ENCODE measurements at places on chromosomes 11 and 22.

GRCh38 chr11:71446942-71447688 lies 1.1 kb downstream of the DHCR7 start:
- DNase-seq, result no peak

GRCh38 chr11:72851726-72852125 lies 37.5 kb downstream of the ATG16L2 start:
- no peak for DNase-seq

DNA sequence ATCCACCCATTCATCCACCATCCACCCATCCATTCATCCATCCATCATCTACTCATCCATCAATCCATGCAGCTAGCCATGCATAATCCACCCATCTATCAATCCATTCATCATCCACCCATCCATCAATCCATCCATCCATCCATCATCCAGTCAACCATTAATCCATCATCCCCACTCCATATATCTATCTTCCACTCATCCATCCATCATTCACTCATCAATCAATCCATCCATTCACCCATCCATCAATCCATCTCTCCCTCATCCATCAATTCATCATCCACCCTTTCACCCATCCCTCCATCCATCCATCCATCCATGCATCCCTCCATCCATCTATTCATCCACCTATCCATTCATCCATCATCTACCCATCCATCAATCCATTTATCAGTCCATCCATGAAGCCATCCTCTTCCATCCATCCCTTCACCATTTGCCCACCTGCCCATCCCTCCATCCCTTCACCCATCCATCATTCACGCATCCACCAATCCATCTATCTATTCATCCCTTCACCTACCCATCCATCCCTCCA lies 689.4 kb downstream of the BRD1 start:
- DNase-seq, result no peak

GRCh38 chr11:1193326-1194230 lies 29.3 kb upstream of the MUC5B start:
- DNase-seq, result peak; percentile 23

GRCh38 chr11:110373051-110373702 lies 56.6 kb upstream of the FDX1 start:
- no peak for DNase-seq

DNA sequence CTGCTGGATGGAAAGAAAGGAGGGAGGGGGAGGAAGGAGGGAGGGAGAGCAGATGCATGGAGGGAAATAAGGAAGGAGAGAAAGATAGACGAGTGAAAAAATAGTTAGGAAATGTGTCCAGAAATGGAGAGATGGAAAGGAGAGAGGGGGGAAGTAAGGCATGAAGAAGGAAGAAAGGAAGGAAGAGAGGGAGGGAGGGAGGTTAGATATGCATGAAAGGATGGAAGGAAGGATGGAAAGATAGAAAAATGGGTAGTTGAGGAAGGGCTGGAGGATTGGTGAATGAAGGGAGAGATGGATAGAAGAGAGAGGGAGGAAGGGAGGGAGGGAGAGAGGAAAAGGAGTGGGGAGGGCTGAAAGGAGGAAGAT lies 19.6 kb downstream of the LINC01488 start:
- no peak for DNase-seq

DNA sequence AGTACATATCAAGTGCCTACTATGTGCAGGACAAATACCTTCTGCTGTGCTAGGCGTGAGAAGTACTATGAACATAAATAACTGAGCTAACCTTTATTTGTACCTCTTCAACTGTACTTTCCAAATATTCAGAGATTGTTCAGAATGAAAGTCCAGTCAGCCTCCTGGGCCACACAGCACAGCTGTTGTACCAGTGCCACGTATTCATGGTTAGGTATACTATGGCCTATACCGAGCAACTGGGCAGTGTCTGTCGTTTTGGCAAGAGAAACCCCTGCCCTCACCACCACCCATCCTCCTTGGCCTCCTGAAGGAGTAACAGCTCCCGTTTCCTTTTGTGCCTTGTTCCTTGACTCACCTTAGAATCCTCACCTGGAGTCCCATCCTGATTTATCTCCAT lies 53.0 kb downstream of the RASSF10 start:
- DNase-seq, result no peak

- DNase-seq, result no peak
These were observed 4.4 kb downstream of the NCAM1 start for GRCh38 chr11:112965656-112966055.

- DNase-seq, result peak; percentile 75
These were observed 486 bp downstream of the CLMP start for GRCh38 chr11:123194337-123195187.

DNA sequence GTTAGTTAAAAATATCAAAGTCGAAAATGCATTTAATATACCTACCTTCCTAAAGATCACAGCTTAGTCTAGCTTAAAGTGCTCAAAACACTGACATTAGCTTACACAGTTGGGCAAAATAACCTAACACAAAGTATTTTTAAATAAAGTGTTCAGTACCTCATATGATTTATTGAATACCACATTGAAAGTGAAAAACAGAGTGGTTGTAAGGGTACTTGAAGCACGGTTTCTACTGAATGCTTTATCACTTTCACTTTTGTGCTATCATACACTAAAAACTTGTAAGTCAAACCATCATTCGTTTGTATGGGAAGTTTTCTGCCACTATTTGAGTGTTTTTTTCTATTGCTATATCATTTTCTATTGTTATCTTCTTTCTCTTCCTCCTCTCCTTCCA lies 36.6 kb downstream of the ZBTB44 start:
- DNase-seq, result no peak

DNA sequence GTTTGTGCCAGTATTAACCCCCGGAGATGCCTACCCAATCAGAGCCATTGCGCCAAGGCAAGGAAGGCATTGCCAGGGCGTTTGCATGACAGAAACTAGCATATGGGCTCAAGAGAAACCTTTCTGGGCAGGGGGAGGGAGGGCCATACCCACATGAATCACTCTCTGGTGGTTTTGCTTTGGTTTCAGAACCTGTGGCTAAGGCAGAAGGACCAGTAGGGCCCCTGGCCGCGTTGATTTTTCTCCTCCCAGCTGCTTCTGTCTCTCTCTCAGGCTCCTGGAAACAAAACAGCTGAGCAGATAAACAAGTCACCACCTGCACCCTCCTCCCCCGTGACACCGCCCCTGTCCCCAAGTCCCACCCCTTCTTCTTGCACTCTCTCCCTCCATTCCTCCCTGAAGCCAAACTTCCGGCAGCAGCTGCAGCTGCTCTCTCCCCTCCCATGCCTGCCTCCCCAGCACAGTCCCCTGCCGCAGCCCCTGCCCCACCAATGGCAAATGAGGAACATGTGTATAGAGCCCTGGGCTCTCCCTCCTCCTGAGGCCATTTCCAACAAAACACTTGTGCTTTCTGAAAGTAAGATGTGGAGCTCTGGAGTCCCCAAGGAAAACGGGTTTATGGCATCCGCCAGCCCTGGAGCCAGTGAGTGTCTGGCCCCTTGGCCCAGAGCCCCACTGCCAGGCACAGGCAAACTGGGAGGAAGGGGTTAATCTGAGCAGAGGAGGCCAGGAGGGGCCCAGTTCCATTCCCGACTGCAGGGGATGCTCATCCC lies 39.0 kb upstream of the ADA2 start:
- peak; percentile 85 for DNase-seq

- DNase-seq, result no peak
These were observed 348.3 kb upstream of the B3GAT1 start for GRCh38 chr11:134760299-134760698.

DNA sequence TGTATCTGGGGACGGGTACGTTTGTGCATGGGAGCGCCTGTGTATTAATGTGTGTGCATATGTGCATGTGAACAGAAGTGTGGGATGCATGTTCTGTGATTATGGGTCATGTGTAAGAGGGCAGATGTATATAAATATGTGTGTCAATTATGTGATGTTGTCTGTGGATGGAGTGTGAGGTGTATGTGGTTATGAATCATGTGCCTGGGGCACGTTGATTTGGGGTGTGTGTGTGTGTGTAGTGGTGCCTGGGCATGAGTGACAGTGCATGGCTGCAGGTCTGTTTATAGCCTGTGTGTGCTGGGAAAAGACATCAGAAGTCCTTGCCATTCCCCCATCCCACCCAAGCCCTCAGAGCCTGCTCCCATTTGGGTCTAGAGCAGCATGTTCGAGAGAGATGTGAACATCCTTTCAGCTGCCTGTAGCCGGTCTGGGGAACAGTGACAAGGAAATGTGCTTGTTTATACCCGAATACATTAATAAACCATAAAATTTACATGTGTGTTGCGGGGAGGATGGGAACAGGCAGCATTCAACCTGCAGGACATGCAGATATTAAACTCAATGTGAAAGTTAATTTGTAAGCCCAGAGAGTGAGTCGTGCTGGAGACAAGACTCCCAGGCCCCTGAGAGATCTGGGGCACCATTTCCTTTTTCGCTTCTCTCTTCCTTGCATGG lies 129.0 kb downstream of the NECTIN1 start:
- no peak for DNase-seq

- no peak for DNase-seq
These were observed 16.9 kb upstream of the PEX26 start for GRCh38 chr22:18060646-18061620.

DNA sequence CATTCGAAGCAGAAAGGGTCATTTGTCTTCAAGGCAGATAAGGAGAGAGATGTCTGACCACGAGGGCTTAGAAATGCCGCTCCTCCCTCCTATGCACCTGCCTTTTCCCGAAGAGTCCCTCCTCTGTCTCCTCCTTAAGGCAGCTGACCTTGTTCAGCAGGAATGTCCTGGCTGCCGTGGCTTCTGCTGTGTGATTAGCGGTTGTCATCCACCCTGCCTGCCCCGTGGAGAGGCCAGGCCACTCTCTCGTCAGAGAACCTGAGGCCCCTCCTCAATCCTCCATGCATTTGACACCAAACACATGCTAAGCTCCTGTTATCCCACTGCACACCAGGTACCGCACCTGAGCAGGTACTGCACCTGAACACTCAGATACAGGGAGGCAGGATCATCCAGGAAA lies 834.6 kb downstream of the TBC1D22A start:
- no peak for DNase-seq

DNA sequence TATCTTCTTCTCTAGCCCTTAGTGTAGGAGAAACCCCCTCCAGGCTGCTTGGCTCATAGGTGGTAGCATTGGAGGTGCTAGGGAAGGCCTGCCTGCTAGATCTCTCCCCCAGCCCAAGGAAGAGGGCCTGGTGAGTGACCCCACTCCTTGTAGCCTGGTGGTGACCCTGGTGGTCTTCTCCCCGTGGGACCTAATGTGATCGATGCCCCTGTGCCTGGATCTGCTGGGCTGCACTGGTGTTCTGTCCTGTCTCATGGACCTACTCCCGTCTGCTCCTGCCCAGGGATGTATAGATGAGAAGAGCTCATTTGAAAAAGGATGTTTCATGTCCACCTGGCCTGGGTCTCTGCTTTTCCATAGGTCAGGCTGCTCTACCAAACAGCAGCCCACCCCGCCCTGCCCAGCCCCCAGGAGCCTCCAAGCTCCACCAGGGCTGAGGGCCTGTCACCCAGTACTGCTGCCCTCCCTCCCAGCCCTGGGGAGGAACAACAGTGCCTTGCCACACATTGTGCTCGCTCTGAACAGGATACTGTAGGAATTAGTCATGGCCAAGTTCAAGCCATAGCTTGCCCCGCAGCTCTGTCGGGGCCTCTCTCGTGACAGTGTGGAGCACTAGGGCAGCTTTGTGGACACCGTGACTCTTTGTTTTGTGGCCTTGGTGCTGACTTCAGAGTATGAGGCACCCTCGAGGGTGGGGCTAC lies 19.7 kb downstream of the SLC37A2 start:
- no peak for DNase-seq

GRCh38 chr11:316031-316701 lies 2.3 kb downstream of the IFITM1 start:
- DNase-seq, result no peak

- DNase-seq, result no peak
These were observed 114.1 kb downstream of the LARGE1 start for GRCh38 chr22:33806191-33806590.

DNA sequence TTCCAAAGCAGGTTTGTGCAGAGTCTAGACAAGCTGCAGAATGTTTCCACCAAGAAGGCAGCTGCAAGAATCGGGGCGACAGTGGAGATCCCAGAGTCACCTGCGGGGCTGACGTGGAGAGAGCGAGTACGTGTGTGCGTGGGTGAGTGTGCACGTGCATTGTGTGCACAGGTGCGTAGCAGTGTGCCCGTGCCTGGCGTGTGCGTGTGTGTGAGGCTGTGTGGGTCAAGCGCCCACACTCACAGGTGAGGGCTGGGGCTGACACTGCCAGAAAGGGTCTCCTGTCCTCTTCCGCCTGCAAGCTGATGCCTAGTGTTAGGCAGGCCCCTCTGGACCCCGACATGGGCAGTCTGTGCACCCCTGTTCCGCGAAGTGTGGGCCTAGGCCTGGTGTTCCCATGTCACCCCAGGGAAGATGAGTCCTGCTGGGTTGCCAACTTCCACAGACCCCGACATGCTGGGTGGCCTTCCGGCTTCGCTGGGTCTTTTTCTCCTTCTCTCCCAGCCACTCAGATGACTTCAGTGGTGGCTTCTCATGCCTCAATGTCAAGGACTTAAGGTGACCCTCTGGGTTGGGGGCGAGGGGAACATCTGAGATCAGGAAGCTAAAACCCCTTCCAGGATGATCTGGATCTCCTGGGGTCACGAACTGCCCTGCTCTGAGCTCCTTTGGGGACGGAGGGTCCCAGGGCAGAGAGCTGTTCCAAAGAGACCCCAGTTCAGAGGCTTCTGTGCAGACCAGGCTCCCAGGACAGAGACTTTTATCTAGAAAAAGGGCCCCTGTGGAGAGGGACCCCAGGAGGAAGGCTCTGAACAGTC lies 10.4 kb upstream of the SYT8 start:
- peak; percentile 39 for DNase-seq

- DNase-seq, result no peak
These were observed 607.1 kb downstream of the TBC1D22A start for GRCh38 chr22:47369431-47370015.

- no peak for DNase-seq
These were observed 3.8 kb upstream of the LRRC74B start for GRCh38 chr22:21041937-21042336.

DNA sequence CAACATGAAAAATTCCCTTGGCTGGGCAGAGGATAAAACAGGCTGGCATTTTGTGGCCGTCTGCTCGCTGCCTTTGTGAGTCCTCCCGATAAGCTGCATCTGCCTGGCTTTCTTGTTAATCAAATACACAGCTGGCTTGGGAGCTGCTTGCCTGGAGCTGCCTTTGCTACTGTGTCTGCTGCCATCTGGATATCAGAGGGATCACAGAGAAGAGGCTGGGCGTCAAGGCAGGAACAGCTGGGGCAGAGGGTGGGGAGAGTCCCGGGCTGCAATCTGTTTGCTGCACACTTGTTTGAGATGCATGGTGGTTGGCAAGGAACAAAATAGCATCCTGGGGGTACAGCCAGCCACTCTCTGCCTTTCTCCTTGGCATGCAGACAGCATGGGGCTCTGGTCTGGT lies 36.0 kb downstream of the COMMD9 start:
- peak; percentile 58 for DNase-seq

- no peak for DNase-seq
These were observed 91.7 kb upstream of the CLMP start for GRCh38 chr11:123286761-123287160.

DNA sequence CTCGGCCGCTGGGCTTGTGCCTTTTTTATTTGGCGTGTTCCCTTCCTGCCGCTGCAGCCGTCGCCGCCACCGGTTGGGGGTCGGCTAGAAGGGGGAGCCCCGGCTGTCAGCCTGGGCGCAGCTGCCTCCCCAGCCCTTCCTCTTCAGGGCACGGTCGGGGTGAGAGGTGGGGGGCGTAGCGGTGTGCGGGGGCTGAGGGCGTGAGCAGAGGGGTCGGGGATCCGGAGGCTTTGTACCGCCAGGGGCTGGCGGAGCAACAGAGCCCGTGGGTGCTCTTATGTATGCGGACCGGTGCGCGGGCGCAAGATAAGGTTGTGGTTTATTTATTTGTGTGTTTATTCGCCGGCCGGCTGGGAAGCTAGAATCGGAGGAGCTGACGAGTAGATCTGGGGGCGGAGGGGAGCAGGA lies 477 bp downstream of the ZBTB16 start:
- no peak for DNase-seq

- DNase-seq, result peak; percentile 65
These were observed 590.0 kb downstream of the METTL15 start for GRCh38 chr11:28697920-28698827.

All from right forelimb (tissue), 1 donor.